ENCODE measurements at places on chromosomes 7 and 10.

GRCh38 chr7:92161271-92161670 is 17.7 kb downstream of the LRRD1 start:
- no peak for DNase-seq

DNA sequence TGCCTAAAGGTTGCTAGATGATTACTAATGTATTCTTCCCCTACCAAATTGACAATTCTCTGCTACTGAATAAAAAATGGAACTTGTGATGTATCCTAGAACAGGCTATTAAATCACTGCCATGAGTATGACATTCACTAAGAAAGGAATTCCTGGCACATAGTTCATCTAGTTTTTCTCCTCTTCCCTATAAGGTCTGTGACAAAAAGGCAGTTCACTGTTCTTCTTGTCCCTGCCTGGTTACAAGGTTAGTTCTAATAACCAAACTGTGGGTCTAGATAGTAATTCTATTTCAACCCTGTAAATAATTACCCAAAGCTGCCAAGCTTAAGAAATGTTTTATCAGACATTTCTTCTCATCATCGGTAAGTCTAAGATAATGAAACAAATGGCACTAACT is 245.6 kb downstream of the BICC1 start:
- no peak for DNase-seq

GRCh38 chr7:49812534-49812933 is 39.1 kb downstream of the VWC2 start:
- DNase-seq = no peak

DNA sequence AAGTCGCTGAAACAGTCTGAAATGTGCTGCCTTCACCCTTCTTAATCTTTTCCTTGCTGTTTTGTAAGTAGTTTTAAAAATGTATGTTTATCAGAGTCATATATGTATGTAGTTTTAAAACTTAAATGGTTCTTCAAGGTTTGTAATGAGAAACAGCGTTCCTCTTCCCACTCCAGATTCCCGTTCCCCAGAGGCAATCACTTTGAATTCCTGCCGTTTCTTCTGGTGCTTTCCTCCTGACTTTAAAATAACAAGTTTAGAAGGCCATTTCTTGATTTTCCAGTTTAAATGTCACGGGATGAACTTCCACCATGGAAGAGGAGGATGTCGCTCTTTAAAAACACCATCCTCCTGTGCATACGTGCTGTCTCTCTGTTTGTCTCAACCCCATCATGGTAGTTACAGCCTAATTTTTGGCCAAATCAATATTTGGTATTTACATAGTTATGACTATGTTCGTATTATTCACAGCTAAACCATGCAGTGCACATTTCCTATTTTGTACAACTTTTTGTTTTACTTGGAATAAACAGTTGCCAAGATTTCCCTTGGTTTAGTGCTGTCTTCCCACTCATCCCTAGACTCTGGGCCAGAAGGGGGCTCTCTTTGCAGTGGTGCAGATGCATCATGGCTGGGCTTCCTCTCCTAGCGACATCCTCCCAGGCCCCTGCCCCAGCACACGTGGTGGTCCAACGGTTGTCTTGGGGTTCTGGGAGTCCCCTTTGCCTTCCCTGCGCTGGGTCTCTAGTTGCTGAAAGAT is 151.4 kb downstream of the PTPN20 start:
- DNase-seq = no peak

DNA sequence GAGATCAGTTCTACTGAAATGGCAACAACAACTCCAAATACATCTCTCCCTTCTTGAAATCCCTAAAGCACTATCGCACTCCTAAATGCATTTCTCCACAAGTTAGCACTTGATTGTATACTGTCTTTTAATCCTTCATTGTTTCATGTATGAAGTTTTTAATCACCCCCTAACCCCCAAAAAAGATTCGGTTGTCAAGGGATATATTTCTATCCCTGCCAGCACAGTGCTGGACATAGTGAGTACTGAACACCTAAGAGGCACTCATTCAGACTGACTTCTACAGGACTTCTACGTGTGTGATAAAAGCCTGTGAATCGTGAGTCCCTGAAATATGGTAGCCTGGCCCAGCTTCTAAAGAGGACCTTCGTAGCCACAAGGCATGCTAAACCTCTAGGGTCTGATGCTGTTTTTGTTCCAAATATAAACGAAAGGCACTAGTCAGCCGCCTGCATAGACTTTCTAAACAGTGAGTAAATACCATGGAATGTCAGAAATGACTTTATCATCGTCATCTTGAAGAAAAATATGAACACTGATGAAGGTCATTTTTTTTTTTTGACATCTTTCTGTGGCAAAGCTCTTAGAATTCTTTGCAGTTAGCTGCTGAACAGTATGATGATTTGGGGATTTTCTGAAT is 14.6 kb upstream of the ZSCAN21 start:
- no peak for DNase-seq

GRCh38 chr10:47133871-47134570 is 166.0 kb upstream of the GDF10 start:
- DNase-seq = no peak
